Stimulated activated CD8-positive, alpha-beta memory T cell treated with anti-CD3 and anti-CD28 coated beads, Interleukin-15, amount 100 ng/mL, for 1 hour (primary cell): ENCODE measurements at places on chromosomes 3 and 15.
A peak's percentile ranks its signal among the peaks of the same experiment; 100 is the strongest.

DNA sequence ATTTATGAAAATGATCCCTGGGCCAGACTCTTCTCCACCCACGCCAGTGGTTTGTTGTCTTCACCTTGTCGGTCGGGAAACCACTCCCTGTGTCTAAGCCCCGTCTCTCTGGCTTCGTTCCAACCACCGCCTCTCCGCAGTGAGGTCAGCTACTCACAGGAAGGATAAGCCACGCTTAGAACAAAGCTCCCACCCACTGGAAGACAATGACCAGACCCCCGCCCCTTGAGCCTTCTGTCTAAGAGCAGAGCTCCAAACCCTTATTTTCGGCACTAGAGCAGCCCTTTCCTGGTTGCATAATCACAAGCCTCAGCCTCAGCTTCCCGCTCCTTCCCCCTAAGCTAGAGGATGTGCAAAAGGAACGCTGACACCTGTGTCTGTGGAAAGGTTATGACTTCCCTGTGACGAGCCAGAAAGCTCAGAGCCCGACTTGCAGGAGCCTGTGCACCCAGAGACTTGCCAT lies 114.9 kb upstream of the MEF2A start:
- DNase-seq, result peak; percentile 25

DNA sequence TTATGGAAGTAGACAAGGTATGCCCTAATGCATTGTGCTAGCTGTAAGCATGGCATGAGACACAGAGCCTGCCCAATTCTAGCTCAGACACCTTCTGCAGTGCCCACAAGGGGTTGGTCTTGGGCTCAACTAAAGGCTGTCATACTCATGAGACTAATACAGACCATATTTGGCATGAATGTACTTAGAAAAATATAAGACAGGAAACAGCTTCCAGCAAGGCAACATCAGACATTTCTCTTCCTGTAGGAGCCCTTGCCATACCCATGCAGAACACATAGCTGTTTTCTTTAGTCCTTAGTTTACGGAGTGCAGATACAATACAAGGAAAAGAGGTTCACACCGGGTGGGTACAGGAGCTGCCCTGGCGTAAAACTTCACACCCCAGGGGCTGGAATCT lies 30.5 kb upstream of the NR1I2 start:
- DNase-seq, result no peak

GRCh38 chr15:81856001-81856633 lies 189.7 kb downstream of the MEX3B start:
- DNase-seq, result no peak

DNA sequence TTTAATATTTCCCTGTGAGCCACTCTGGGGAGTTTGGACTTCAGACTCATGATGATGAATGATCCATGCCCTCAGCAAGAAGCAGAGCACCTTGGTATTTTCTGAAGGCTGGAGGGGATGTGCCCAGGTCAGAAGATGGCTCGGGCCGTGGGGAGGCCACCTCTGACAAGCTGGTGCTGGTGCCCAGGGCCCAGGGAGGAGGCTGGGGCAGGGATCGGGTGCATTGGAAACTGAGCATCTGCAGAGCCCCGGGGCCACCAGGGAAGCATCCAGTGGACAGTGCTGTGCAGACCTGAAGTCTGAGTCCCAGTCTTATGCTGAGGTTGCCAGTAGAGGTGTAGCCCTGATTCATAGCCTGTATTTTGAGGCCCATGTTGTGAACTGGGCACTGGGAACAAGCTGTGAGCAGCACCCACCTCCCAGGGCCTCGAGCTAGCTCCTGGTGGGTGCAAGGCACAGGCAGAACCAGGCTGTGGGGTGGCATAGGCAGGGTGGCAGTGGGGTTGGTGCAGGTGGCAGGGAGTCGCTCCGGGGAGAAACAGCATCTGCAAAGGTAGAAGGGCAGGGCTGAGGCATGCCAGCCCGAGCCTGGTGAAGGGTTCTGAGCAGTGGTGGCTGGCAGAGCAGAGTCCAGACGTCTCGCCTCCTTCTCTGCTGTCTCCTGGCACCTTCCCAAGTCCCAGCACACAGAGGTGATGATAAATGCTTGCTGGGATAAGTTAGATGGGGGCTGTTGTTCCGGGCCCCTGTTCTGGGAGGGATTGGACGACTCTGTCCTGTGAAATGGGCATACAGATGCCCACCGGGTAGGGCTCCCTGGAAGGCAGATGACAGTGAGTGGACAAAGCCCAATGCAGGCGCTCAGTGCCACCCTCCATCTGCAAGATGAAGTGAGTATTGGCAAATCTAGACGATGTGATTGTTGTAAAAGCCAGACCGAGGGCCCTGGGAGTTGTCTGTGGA lies 10.6 kb downstream of the DNAJB8 start:
- no peak for DNase-seq

DNA sequence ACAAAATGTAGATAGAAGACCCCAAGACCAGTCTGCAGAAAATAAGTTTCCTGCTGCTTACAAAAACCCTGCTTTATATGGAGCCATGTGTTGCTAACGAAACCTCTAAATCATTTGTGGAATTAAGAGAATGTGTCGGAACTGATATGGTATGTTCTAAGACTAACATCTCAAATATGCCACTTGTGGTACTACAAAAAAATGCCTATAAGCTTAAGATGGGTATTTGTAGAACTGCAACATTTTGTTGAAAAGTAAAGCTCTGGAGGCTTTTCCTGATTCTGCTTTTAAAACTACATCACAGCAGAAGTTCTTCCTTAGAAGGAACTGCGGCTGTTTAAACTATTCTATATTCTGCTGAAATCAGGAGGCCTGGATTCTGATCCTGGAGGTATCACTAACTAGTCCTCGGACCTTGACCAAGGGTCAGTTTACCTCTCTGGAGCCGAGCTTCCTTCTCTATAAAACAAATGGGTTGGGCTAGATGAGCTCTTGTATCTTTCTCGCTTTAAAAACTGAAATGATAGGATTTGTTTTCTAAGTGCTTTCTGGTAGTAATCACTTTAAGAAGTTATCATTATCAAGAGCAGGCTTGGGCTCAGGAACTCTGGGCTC lies 74.9 kb downstream of the RAD18 start:
- no peak for DNase-seq

- no peak for DNase-seq
Observed at GRCh38 chr3:142725357-142725739, 1.5 kb downstream of the TRPC1 start.

- DNase-seq, result no peak
Observed at GRCh38 chr3:129121016-129121791, 400 bp downstream of the RAB43 start.

DNA sequence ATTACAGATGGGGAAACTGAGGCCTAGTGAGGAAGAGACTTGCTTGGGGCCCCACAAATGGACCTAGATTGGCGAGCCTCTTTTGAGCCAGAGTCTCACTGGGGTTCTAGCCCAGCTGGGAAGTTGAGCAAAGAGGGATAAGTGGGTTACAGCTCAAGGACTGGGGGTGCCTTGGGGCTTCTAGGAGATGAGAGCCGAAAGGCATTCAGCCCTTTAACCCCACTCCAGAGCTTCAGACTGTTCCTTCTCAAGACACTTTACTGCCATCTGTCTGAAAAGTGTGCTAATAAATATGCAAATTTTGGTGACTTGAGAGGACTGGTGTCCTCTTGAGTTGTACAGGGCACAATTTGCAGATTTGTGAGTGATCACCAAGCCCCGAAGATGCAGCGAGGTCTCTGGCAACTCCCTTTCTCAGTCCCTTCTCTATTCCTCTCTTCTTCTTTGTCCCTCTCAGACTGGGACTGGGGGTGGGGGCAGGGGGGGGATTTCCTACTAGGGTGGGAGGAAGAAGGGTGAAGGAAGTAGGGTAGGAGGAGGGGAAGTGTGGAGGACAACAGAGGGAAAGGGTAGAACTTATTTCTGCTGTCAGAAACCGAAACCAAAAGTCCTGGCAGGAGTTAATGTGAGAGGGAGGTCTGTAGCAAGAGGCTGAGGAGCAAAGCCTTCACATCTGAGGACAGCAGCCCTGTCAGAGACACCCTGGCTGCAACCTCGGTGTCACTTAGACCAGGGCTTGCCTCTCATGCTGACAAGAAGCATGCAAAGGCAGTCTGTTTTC lies 16.2 kb upstream of the ANKDD1A start:
- DNase-seq, result no peak

DNA sequence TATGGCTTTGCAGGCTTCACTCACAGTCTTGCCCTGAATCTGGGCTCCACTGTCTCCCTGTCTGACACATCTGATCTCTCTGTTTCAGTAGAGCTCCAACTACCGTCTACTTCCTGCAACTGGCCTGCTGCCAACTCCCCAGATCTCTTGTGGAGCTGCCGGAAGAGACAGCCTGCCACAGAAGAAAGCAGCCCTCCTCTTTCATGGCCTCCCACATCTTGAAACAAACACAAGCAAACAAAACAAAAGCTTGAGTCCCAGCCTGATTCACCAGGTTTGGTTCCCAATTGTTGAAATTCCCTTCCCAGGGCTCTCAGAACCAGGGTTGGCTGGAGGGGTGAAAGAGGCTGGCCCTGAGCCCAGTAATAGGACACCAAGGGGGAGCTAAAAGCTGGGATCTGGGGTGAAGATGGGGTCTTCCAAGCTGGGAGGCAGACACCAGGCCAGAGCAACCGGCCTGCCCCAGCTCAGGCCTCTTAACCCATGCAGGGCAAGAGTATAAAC lies 55.3 kb upstream of the CA12 start:
- peak; percentile 50 for DNase-seq

DNA sequence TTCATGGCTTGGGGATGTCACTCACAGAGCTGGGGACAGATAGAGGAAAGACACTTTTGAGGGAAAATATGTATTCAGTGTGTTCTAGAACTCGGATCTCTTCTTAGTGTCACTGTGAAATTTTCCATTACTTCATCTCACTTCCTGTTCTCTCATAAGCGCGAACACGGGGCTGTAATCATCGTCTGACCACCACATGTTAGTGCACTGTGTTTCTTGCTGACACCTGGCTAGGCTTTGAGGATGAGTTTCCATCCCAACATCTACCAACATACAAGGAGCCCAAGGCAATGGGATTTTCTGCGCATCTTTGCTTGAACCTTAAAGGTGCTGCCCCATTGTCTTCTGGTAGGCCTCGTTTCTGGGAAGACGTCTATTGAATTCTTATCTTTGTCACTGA lies 84.0 kb downstream of the LIPC start:
- no peak for DNase-seq

GRCh38 chr3:159804726-159805410 lies 183.8 kb upstream of the IL12A start:
- no peak for DNase-seq

- DNase-seq, result no peak
Observed at GRCh38 chr15:28962851-28963710, 77.3 kb downstream of the APBA2 start.
